ENCODE measurements at places on chromosomes 1 and 21.

- no peak for DNase-seq
Measured at GRCh38 chr1:210779269-210779668, 354.7 kb downstream of the KCNH1 start.

GRCh38 chr1:16441282-16441665, 750 bp downstream of the NECAP2 start:
- no peak for DNase-seq

DNA sequence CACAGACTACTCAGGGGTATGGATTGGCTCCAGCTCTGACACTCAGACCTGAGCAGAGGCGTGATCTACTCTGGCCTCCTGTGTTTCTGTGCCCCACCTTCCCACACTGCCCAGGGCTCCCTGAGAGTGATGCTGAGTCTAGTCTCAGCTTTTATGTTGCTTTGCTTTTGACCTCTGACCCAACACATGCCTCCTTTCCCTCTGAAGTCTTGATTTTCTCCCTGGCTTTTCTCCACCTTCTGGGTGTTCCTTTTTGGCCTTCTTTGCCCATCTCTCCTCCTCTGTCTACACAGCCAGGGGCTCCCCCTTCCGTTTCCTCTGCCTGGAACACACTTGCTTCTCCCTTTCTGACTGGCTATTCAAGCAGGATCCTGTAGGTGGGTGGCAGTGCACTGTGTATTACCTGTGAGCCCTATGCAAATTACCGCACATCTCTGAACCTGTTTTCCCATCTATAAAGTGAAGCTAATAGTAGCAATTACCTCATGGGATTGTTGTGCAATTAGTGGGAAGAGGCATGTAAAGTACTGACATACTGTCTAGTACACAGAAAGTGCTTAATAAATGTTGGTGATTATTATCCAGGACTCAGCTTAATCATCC, 13.7 kb upstream of the MEX3A start:
- no peak for DNase-seq

DNA sequence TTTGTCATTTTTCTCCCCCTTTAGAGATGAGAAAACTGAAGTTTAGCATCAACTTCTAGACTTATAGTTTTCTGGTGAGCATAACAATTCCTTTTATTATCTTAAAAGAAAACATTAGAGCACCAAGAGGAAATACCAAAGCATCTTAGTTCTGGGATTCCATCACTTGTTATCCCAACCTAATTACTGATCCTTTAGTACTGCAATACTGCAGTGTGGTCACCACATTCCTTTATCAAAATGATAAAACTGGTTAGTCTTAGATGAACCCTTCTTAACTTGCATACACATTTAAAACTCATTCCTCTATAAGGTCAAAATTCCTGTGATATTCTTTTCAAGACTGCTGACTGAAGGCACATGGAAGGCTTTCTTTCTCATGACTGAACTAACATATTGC, 23.1 kb downstream of the SOD1 start:
- DNase-seq: no peak

GRCh38 chr21:17438635-17439034, 74.2 kb upstream of the CXADR start:
- no peak for DNase-seq

DNA sequence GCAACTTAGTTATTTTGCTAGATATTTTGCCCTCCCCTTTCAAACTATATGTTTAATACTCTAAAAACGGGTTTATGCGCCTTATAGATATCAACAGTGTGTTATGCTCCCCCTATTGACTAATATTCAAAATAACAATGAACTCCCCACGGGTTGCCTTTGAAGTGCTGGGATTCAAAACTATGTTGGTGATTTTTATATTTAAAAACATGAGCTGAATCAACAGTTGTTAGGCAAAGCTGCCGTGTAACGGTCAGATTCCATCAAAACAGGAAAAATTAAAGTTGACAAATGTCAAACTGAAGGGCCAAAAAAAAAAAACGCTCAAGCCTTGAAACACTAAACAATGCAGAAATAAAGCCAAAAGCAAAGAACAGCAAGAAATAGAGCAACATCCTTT, 2.5 kb downstream of the TGFBR3 start:
- DNase-seq: no peak

DNA sequence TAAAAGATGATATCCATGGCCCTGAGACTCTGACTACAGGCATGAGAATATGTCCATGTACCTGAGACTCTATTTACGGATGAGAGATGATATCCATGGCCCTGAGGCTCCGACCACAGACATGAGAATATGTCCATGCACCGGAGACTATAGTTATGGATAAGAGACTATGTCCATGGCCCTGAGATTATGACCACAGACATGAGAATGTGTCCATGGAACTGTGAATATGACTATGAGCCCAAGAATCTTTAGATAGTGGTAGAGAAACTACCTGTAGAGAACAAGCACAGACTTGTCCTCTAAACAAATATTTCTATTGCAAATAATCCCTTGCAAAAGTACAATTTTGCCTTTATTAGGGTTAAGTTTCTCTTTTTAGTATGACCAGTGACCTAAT, 263.2 kb downstream of the PCP4 start:
- no peak for DNase-seq

DNA sequence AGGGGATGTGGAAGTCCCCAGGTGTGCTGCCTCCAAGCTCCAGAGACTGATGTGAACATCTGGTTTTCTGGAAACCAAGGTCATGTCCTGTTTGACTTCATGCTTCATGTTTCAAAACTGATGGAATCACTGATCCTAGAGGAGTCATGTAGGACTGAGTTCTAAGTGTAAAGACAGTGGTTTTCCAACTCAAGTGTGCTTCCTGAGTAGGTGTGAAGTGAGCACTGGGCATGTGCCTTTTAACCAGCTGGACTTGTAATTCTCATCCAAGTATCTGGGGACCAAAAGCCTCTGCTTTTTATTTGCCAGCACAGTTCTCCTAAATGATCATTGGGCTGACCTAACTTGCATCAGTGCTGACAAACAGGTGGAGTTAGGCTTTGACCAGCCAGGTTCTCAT, 36.9 kb downstream of the ABCA4 start:
- no peak for DNase-seq

DNA sequence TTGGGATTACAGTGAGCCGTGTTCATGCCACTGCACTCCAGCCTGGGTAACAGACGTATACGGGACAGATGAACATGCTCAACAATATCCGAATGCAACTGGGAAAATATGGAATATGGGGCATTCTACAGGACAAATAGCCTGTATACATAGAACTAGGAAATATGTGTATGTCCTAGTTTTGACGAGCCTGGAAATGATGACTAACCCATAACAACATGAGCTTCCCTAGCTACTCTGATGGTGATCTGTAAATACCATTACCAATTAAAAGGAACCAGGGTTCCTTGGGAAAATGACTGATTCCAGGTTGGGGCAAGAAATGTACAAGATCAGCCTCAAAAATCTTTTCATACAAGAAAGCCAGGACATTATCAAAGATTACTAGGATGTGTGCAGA, 42.8 kb upstream of the ARTN start:
- no peak for DNase-seq

- DNase-seq: no peak
Measured at GRCh38 chr1:204288021-204288588, 71.6 kb downstream of the PLEKHA6 start.

DNA sequence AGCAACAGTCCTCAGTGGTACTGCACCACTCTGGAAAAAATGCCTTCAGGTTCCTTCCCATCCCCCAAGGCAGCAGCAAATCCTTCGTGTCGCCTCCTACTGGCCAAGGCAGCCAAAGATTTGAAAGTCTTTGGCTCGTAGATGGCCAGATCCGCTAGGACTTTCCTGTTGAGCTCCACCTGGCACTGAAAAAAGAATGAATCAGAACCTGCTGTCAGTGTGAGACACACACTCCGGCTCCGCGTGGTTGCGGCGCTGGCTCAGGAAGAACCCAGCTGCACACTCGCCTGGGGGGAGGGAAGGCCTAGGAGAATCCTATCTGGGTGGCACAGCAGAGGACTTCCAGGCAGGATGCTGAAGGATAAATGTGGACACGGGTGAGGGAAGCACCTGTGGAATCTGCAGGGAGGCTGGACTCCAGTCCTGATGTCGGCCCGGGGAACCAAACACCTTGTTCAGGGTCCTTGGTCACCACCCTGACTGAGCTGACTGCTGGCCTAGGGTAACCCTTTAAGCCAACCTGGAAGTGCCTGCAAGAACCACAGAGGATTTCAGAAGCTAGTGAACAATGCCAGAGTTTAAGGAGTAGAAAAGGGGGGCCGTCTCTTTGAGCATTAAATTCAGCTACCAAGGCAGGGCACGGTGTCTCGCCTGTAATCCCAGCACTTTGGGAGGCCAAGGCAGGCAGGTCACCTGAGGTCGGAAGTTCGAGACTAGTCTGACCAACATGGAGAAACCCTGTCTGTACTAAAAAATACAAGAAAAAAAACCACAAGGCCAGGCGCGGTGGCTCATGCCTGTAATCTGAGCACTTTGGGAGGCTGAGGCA, 3.2 kb upstream of the CCNL2 start:
- no peak for DNase-seq

DNA sequence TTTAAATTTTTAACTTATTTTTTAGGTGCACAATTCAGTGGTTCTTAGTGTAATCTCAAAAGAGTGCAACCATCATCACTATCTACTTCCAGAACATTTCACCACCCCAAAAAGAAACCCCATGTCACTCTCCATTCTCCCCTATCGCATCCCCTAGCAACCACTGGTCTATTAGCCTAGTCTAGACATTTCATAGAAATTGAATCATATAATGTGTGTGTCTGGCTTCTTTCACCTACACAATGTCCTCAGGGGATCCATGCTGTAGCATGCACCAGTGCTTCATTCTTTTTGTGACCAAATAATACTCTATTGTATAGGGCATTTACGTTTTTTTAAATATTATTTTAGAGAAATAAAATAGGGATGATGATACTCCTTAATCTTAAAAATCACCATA, 64.7 kb downstream of the JAK1 start:
- DNase-seq: no peak

- no peak for DNase-seq
Measured at GRCh38 chr21:44550807-44551206, 498 bp downstream of the KRTAP10-2 start.

- DNase-seq: no peak
Measured at GRCh38 chr1:186178426-186179043, 196.5 kb downstream of the TPR start.

DNA sequence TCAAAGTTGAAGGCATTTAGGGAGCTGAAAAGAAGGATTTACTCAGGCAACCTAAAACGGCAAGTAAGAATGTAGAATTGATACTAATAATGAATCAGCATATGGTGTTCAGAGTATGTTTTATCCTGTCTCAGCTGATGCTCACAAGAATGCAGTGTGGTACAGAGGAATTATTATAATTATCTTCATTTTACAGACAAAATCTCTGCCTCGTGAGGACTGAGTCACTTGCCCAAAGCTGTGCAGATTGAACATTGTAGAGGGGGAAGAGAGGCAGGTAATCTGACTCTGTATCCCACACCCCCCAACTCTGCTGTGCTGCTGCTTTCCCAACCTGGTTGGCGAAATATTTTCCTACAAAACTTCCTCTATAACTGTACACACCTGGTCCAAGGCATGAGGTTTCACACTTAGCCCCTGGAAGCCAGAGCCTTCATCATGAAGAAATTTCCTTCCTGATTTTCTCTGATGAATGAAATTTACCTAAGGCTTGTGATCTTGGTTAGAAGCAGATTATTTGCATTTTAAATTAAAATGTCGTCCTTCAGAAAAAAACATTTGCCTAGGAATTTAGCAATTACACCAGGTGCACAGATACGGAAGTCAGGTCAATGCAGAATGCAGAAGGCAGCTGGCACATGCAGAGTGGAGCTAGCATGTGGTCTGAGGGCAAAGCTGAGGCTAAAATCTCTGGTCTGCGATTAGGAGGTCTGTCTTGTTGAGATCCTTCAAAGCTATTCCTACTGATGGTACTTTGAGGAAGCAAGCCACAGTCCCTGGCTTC, 52.8 kb downstream of the DPT start:
- DNase-seq: no peak

All from T-helper 9 cell (primary cell).